Stimulated activated naive CD4-positive, alpha-beta T cell treated with Interleukin-2 at 50 U/mL for 16 hours (primary cell): ENCODE measurements at places on chromosomes 6 and 20.

GRCh38 chr6:93784794-93785693, 365.7 kb upstream of the EPHA7 start:
- no peak for DNase-seq

DNA sequence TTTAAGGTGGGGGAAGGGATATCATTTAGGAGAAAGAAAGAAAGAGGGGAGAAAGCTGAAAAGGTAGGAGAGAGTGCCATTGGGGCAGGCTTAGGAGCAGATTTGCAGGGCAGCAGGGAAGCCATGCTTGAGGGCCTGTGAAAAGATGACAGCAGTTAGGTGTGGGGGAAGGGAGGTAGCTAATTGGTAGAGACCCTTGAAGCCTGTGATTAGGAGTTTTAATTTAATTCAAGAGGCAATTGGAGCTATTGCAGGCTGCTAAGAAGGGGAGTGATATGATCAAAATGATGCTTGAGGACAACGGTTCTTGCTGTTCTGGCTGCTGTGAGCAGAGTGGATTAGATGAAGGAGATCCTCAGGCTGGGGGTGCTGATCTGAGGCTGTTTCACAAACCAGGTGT, 24.5 kb upstream of the SEC63 start:
- DNase-seq = no peak

- no peak for DNase-seq
These were observed 8.4 kb downstream of the PI3 start for GRCh38 chr20:45183084-45183483.

DNA sequence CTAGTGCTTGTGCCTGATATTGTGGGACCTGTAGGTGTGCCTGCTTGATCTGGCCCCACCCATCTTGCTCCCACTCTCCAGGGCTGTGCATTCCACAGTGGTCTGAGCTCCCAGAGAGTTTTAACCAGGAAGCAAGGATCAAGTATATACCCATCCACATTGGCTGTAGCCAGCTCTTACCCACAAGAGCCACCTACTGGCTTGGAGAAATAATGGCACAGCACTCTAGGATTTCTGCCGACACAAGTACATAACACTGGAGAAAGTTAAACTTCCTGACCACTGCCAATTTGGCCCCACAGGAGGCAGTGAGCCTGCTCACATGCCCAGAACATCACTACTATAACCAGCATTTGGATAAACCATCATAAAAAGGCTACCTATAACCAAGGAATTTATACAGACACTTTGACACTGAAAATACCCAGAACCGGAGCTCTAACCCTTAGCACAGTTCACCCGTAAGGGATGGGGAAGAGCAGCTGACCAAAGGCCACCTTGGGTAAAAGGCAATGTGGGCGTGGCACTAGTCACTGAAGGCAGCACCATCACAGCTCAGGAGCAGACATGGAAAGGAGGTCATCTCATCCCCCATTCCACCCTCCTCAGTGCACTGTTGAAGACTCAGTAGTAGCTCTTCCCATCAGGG, 440.4 kb downstream of the BTBD3 start:
- no peak for DNase-seq

DNA sequence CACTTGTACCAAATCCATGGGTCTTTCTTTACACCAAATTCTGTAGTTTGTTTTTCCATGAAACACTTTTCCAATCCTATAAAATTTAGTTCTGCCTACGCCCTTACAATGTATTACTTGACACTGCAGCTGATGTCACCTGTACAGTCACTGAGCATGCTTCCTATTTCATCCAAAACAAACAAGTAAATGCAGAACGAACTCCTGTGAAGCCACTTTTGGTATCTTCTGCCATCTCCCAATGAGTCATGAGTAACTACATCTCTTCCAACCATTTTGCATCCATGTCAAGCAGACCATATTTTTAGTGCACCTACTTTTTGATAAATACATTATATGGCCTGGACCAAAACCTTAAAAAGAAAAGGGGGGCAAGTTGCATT, 42.4 kb downstream of the HDDC2 start:
- DNase-seq = no peak

DNA sequence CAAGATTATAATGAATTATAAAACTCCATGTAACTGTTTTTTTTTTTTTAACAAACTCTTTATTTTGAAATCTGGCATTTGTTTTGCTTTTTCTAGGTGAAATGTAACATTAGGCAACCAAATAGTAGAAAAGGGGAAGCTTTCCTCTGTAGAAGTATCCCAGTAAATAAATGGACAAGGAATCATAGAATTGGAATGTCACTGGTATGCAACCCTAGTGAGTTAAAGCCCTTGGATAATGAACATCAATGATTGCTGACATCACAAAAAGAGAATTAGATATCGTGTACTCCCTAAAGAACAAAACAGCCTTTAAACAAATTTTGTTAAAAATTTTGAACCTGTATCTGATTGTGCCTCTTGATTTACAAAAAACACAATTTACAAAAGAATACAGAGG, 93.9 kb upstream of the OGFRL1 start:
- no peak for DNase-seq

GRCh38 chr6:111985202-111985731, 68.6 kb upstream of the CCN6 start:
- peak; percentile 21 for DNase-seq

DNA sequence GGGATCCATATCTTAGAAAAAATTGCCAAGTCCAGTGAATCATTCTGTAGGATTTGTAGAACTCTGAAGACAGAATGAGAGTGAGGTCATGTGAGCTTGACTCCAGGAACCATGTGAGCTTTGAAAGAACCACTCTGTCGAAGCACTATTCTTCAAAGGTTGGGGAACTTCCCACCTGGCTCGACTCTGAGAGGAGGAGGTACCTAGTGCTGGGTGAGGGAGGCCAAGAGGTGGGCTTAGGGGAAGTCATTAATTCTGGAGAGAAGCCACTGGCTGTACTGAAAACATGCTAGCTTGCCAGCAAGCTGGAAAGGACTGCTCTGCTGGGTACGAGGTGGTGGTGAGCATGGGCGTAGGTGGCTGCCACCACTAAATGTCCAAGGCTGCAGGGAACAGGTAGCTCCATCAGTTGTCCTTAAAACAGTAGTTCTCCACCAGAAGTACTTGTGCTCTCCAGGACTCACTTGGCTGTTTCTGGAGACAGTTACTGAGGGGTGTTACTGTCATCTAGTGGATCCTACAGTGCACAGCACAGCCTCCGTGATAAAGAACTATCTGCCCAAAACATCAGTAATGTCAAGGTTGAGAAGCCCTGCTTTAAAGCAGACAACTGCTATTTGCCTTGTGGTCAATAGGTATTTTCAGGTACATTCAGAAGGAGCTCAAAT, 34.7 kb upstream of the SYNJ2 start:
- no peak for DNase-seq

GRCh38 chr20:30811885-30812671, 445.4 kb upstream of the DEFB115 start:
- DNase-seq = no peak

GRCh38 chr6:158819213-158819976, at the start of gene EZR:
Gene EZR, minus strand, starts transcription at chr6:158819368. Its CDS starts 1,275 bp downstream, at chr6:158818093.
- peak; percentile 83 for DNase-seq

- DNase-seq = no peak
These were observed 6.3 kb downstream of the ALDH8A1 start for GRCh38 chr6:134943522-134944111.

- DNase-seq = no peak
These were observed 80.4 kb downstream of the RFPL4B start for GRCh38 chr6:112427499-112427898.

DNA sequence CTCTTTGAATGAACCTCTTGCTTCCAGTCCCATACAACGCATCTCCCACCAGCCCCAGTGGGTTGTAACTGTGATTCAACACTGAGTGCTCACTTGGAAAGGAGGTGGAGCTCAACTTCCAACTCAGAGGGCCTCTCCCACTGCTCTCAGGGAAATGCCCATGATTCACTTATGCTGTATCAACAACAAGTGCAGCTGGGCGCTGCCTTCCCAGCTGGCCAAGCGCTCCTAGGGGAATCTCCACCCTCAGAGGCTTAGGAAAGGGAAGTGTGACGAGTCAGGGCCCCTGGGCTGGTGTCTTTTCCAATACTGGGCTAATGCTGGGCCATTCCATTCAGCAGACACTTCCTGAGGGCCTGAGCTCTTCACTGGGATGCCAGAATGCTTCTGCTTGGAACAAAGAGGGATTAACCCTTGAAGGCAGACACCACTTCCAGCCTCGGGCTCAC, 8.1 kb upstream of the OCSTAMP start:
- DNase-seq = peak; percentile 59
